ENCODE measurements at places on chromosomes 7 and 10.

- DNase-seq = no peak
Measured at GRCh38 chr10:58070956-58071355, 196.7 kb downstream of the IPMK start.

- DNase-seq = no peak
Measured at GRCh38 chr10:123569436-123570035, 96.6 kb upstream of the GPR26 start.

- DNase-seq = no peak
Measured at GRCh38 chr10:76080451-76080850, 649.0 kb downstream of the LRMDA start.

GRCh38 chr7:139695588-139695987 is 82.2 kb downstream of the HIPK2 start:
- no peak for DNase-seq

GRCh38 chr7:142376356-142376997 is 118.6 kb upstream of the PRSS58 start:
- DNase-seq = no peak

- DNase-seq = no peak
Measured at GRCh38 chr7:52831321-52831720, 204.1 kb upstream of the POM121L12 start.

GRCh38 chr7:21504021-21504420 is 38.8 kb upstream of the DNAH11 start:
- no peak for DNase-seq

DNA sequence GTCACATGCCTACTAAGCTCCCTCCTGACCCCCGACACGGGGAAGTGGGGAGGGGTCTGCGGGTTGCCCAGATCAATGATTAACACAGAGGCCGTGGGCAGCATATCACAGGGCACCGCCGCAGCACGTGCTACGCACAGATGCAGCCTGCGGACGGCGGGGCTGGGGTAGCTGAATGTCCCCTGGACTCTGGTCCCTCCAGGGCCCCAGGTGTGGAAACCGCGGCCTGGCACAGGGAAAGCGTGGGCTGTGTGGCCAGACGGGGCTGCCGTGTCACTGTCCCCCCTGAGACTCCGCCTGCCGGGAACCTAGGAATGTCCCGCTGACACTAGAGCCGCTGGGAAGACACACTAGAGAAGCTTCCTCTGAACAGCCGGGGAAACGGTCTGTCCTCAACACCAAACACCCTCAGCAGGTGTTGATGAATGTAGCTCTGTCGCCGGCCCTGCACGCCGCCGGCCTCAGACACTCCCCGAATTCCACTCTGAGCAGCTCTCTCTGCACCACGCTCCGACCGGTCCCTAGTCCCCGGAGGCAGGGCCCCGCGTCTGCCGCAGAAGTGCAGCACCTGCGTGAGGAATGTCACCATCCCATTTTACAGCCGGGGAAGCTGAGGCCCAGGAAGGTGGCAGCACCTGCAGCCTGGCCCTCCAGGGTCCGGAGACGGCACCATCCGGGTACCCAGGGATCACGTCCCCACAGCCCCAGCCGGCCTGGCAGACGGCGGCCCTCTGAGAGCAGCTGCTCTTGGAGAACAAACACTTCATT is 33.4 kb upstream of the PDGFA start:
- DNase-seq = no peak

DNA sequence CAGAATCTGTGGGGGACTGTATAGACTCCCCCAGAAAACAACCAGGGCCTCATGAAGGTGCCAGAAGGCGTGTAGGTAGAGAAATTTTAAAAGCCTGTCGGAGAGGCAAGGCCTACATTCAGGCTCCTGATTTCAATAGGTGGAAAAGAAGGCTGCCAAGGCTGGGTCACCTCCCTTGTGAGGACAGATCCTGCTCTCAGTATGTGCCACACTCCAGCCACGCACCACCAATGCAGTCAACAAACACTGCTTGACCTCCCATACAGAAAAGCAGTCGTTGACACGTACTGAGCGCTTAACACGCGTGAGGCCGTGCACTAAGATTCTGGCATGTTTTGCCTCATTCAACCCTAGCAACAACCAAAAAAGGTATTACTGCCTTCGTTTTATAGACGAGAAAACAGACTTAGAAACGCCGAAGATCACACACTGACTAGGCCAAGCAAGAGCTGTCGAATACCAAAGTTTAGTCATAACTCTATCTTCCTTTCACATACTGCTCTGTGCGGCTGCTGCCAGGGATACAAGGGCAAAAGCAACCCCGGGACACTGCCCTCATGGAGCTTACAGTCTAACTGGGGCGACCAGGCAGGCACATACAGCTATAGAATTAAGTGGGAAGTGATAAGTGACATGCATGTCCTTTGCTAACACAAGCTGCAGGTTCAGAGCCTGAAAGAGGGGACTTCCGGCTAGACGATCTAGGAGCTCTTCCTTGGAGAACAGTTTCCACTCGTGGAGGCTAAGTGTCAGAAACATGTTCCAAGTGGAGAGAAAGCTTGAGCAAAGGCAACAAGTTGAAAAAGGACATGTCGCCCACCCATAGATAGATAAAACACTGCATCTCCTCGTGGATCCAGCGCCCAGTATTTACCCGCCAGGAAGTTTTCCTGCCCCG is 797 bp upstream of the NKX2-3 start:
- no peak for DNase-seq

- no peak for DNase-seq
Measured at GRCh38 chr10:129594811-129595210, 127.8 kb downstream of the MGMT start.

- no peak for DNase-seq
Measured at GRCh38 chr10:63438506-63439498, 27.0 kb downstream of the JMJD1C start.

DNA sequence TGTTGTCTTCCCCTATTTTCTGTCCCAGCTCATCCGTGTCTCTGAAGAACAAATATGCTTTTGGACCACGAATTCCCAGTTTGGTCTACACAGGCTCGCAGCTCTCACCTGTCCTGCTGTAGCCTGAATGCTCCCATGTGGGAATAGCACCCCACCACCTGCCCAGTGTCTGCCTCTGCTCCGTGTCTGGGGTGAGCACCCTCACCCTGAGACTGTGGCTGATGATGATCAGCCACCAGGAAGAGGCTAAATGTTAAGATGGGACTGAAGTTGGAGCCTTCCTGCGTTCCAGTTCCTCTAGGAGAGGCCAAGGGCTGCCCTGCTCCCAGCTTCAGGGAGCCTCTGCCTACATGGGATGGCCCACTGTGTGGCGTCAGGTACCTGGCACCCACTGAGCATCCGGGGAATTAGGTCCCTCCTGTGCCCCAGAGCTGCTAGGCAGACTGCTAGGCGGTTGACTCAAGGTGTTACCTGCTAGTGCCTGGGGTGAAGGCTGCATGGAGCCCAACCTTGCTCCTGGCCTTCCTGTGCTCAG is 3.7 kb downstream of the PGAM2 start:
- no peak for DNase-seq

DNA sequence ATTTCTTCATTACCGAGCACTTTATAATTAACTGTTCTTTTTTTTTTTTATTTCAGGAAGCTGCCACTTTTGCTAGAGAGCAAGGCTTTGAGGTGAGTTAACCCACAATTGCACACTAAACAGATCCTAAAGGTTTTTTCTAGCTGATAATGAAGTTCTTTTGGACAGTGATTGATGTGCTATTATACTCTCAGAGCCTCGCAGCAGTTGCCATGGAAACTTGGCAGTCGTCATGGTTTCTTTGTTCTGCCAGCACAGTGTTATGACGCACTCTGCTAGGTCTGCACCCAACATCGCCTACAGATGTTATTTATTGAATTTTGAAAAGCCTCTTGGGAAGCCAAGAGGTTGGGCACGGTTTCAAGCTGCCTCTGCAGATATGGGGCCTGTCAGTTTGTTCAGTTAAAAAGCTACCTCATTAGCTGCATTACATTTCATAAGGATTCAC is 237.2 kb upstream of the KAT6B start:
- DNase-seq = peak; percentile 51

- DNase-seq = no peak
Measured at GRCh38 chr7:23021596-23021995, 7.7 kb upstream of the HYCC1 start.

DNA sequence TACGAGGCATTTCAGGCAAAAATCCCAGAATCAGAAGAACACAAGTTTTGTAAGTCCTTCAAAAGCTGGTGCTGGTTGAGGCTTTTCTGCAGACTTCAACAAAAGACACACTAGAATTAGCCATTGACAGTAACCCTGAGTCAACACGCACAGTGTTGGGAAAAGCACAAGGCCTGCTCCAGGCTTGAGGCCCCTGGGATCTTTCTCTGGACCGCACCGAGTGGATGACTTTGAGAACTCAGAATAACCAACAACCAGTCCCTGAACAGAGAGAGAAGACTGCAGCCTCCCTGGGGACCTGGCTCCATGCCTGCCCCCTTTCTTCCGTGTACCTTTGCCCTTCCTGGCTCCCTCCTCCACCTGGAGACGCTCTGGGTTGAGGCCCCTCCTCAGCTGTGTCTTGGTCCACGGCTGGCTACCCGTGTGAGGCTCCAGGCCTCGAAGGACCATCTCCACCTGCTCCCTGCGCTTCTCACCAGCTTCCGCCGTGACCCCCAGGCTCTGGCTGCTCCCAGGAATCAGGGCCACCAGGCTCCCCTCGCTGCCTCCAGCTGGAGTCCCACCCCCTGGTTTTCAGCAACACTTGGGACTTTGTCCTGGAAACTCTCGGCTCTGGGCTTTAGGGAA is 28.4 kb downstream of the DIP2C start:
- no peak for DNase-seq

GRCh38 chr7:106042196-106042611 is 69.9 kb downstream of the SYPL1 start:
- DNase-seq = no peak

- no peak for DNase-seq
Measured at GRCh38 chr7:44282601-44283171, 42.7 kb downstream of the CAMK2B start.

DNA sequence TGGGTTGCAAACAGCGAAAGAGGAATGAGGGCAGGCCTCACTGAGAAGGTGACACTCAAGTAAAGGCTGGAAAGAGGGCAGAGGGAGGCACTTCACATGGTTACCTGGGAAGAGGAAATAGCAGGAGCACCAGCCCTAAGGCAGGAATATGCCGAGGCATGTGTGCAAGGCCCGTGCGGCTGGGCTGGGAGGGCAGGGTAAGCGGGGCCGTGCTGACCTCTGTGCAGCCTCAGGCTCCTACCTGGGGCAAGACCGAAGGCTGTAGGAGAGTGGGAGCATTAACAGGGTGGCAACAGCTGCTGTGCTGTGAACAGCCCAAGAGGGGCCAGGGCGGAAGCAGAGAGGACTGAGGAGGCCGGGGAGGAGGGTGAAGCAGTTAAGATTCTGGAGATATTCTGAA is 24.0 kb upstream of the SH3PXD2A start:
- no peak for DNase-seq

DNA sequence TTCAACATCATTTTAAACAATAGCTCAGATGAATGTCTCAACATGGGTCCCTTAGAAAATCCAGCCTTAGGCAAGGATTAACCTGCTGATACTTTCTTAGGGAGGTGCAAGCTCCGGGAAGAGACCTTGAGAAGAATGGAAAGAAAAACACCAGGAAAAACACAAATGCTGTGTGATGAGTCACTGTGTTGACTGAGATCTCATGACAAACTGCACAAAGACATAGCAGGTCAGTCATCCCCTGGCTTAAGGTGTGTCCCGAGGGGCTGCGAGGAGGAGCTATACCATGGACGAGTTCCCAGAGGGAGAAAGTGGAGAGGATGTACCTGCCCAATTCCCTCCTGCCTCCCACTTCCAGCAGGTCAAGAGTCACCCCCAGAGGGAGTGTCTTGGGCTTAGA is 98.0 kb downstream of the TEX36 start:
- DNase-seq = no peak

DNA sequence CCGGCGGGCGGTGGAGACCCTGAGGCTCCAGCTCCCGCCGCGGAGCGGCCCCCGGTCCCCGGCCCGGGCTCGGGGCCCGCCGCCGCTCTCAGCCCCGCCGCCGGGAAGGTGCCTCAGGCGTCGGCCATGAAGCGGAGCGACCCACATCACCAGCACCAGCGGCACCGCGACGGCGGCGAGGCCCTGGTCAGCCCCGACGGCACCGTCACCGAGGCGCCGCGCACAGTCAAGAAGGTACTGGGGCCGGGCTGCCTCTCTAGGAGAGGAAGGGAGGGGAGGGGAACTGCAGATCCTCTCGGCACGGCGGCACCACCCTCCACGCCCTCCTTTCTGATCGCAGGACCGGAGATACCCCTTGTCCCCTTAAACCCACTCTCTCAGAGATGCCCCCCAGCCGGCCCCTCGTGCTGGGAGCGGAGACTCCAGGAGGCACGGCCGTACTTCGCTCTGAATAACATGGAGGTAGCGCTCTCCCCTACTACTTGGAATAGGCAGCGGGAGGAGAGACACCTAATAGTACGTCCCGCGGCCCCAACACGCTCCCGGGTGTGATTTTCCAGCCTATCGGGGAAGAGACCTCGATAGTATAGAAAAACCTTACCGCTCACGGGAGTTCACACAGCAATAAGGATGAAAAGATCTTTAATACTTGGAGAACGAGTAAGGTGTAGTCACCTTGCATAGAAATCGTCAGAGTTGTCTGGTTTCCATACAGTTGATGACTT is 538 bp downstream of the AHCYL2 start:
- DNase-seq = peak; percentile 17

DNA sequence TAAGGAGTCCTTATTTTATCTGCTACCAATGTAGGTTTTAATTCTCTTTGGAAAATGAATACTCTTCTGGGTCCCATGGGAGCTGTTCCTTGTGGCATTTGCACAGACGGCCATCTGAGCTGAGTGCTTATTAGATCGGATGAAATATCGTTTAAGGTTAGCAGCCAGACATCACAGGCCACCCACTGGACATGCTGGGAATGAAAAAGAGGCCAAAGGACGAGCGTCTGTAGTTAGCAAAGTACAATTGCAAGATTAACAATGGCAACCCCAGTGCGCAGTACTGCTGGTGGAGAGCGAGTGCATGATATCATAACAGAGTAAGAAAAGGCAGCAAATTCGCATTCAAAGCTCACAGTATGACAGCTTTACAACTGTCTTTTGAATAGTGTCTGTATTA is 28.3 kb upstream of the CREB5 start:
- DNase-seq = no peak

- DNase-seq = no peak
Measured at GRCh38 chr10:69800109-69800508, 1.6 kb upstream of the COL13A1 start.

GRCh38 chr7:140745266-140746058 is 49.0 kb downstream of the NDUFB2 start:
- no peak for DNase-seq

GRCh38 chr7:35799846-35800717 is 775 bp upstream of the SEPTIN7 start:
- DNase-seq = peak; percentile 59

GRCh38 chr10:55098452-55098851 is 297.4 kb upstream of the PCDH15 start:
- no peak for DNase-seq

Measured in stimulated activated CD8-positive, alpha-beta memory T cell treated with anti-CD3 and anti-CD28 coated beads, Interleukin-4, amount 100 ng/mL, for 1 hour (primary cell).